ENCODE measurements at places on chromosomes 1 and 21. TPM values are rescaled to one million over a fixed set of nuclear protein-coding genes. Genes with fewer than 3 reads are reported as not detected.

Gene TMEM79
- total RNA-seq: 7.0 TPM

Gene CLCA1
- not detected for total RNA-seq

Gene DMBX1
- total RNA-seq: 1.4 TPM

Gene CELSR2
- total RNA-seq: 30.2 TPM

Gene PGLYRP3
- total RNA-seq: not detected

Gene USP16
- total RNA-seq: 40.6 TPM

Gene FAM151A
- not detected for total RNA-seq

Gene IL20
- total RNA-seq: not detected

Gene PRDM16
- 0.57 TPM for total RNA-seq

Gene PHC2
- 136 TPM for total RNA-seq

Gene PLA2G2C
- not detected for total RNA-seq

Gene VANGL2
- total RNA-seq: 20.9 TPM

Gene LCE1E
- not detected for total RNA-seq

Gene PODN
- 0.17 TPM for total RNA-seq

DNA sequence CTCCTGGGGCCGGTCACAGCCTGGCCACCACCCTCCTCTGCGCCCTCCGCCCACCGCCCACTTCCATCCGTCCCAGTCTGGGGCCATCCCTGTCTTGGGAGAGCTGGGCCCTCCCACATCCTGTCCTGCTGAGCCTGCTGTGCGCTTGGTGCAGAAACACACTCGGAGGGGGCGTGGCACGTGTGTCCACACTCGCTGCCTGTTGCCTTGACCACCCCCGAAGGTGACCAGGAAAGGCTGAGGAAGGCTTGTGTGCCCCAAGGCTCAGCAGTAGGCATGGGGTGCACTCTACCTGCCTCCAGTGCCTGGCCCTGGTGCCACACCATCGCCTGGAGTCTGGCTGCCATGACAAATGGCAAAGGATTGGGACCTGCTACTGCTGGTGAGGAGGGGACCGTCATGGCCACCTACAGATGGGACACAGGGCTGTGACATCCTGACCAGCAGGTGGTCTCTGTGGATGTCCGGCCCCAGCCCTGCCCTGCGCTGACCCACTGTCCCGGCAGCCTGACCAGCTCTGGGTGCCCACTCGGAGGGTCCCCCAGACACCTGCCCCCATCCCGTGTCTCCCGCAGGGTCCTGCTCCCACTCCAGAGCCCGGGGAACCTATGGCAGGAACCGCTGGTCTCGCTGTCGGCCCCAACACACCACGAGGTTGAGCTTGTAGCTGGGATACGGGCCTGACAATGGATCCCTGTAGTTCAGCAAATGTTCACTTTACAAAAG lies 23.2 kb upstream of the PTTG1IP start:
- no peaks in the 10 kb centered on the region for H3K27me3 ChIP-seq
- no peaks in the 10 kb centered on the region for H3K36me3 ChIP-seq
- peak overlapping the region; percentile 48 for H3K27ac ChIP-seq
- DNase-seq: no peak
- no peak overlapping the region for H3K4me3 ChIP-seq
- peaks cover 17% of the 10 kb centered on the region for H3K4me1 ChIP-seq

- no peaks in the 10 kb centered on the region for H3K4me1 ChIP-seq
- DNase-seq: no peak
Observed at GRCh38 chr1:84721152-84721551, 30.9 kb upstream of the SSX2IP start.

DNA sequence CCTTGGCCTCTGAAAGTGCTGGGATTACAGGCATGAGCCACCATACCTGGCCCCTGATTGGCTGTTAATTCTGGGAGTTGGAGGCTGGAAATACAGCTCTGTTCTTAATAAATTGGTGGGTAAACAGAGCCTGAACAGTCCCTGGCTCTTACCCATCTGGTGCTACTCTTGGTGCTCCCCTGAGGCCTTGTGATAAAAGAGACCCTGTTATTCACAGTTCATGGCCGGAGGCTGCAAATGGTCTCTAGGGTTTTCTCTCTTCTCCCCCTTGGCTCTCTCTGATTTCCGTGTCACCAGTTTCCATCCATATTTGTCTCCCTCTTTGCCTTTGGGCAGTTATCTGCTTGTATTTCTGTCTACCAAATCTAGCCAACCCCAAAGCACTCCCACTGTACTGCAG lies 17.2 kb downstream of the NFASC start:
- peaks cover 29% of the 10 kb centered on the region for H3K27me3 ChIP-seq
- no peak for DNase-seq
- no peak overlapping the region for H3K4me3 ChIP-seq
- H3K36me3 ChIP-seq: no peaks in the 10 kb centered on the region
- no peak overlapping the region for H3K27ac ChIP-seq

DNA sequence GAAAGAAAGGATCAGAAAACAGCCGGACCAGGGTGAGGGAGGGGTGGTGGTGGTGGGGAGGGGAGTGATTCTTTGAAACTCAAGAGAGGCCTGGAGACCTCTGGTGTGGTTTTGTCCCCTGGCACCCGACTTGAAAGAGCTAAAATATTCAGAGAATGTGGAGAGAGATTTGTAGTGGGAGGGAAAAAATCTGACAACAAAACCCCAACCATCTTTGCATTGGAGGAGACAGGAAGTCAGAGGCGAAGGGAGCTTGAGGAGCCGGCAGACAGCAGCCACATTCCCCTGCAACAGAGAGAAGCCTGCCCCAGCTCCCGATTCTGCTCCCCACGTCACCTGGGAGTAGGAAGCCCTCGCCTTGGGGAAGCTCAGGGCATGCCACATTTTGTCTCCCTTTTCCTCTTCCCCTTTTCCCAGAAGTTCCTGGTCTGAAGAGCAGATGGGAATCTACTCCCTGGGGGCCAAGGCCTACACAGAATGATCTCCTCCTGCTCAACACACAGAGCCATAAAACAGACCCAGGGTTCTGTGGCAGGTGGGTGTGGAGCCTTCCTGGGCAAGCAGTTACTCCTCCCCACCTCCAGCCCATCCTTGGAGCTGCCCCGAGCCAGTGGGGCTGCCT lies 84.9 kb downstream of the ITPKB start:
- H3K27ac ChIP-seq: peak overlapping the region; percentile 4
- peak; percentile 27 for DNase-seq
- no peak overlapping the region for H3K4me3 ChIP-seq
- no peaks in the 10 kb centered on the region for H3K36me3 ChIP-seq
- peaks cover 33% of the 10 kb centered on the region for H3K4me1 ChIP-seq
- H3K27me3 ChIP-seq: no peaks in the 10 kb centered on the region

GRCh38 chr1:96834986-96835385 lies 113.4 kb downstream of the PTBP2 start:
- no peaks in the 10 kb centered on the region for H3K4me1 ChIP-seq
- no peak overlapping the region for H3K4me3 ChIP-seq
- no peaks in the 10 kb centered on the region for H3K27me3 ChIP-seq
- no peaks in the 10 kb centered on the region for H3K36me3 ChIP-seq
- DNase-seq: no peak
- H3K27ac ChIP-seq: no peak overlapping the region

- H3K27me3 ChIP-seq: no peaks in the 10 kb centered on the region
- H3K4me1 ChIP-seq: peaks cover 8% of the 10 kb centered on the region
- H3K36me3 ChIP-seq: peaks cover 58% of the 10 kb centered on the region
- no peak for DNase-seq
Observed at GRCh38 chr1:2520806-2521205, 5.6 kb downstream of the PANK4 start.

- H3K36me3 ChIP-seq: no peaks in the 10 kb centered on the region
- DNase-seq: no peak
- H3K4me1 ChIP-seq: no peaks in the 10 kb centered on the region
- H3K27me3 ChIP-seq: peaks cover 18% of the 10 kb centered on the region
- no peak overlapping the region for H3K4me3 ChIP-seq
- no peak overlapping the region for H3K27ac ChIP-seq
Observed at GRCh38 chr1:219039017-219039681, 134.5 kb upstream of the LYPLAL1 start.

DNA sequence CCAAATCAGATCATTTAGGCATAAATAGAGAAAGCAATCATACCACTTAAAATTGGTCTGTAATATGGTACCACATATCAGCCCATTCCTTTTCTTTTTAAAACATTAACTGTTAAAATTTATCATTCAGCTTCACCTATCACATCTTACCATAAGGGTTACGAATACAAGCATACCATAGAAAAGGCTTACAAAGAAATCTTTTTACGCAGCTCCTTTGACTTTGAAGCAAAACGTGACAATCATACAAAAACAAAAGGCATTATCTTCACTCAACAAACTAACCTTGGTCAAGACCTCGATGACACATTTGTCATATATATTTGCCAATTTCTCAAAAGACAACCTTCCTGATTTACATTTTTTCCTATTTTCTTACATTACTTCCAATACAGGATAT lies 169.0 kb downstream of the SMYD3 start:
- H3K4me1 ChIP-seq: no peaks in the 10 kb centered on the region
- no peak for DNase-seq
- no peaks in the 10 kb centered on the region for H3K27me3 ChIP-seq
- no peaks in the 10 kb centered on the region for H3K36me3 ChIP-seq
- H3K27ac ChIP-seq: no peak overlapping the region

GRCh38 chr1:215082532-215083382 lies at the start of gene KCNK2:
Gene KCNK2 (plus strand): TSS chr1:215082737. CDS start chr1:215083386, 649 bp downstream.
- peaks cover 95% of the 10 kb centered on the region for H3K27me3 ChIP-seq
- H3K4me3 ChIP-seq: no peak within 1 kb of the TSS
- peak; percentile 16 for DNase-seq
- no peaks in the 10 kb centered on the region for H3K36me3 ChIP-seq
- H3K27ac ChIP-seq: no peak within 1 kb of the TSS

GRCh38 chr1:223246476-223247112 lies 103.5 kb upstream of the TLR5 start:
- no peaks in the 10 kb centered on the region for H3K36me3 ChIP-seq
- H3K4me1 ChIP-seq: no peaks in the 10 kb centered on the region
- no peaks in the 10 kb centered on the region for H3K27me3 ChIP-seq
- H3K4me3 ChIP-seq: no peak overlapping the region
- no peak for DNase-seq
- no peak overlapping the region for H3K27ac ChIP-seq

- H3K27ac ChIP-seq: no peak overlapping the region
- no peaks in the 10 kb centered on the region for H3K27me3 ChIP-seq
- H3K4me1 ChIP-seq: no peaks in the 10 kb centered on the region
- no peak for DNase-seq
- H3K4me3 ChIP-seq: no peak overlapping the region
Observed at GRCh38 chr1:174969977-174970376, 29.8 kb upstream of the CACYBP start.

DNA sequence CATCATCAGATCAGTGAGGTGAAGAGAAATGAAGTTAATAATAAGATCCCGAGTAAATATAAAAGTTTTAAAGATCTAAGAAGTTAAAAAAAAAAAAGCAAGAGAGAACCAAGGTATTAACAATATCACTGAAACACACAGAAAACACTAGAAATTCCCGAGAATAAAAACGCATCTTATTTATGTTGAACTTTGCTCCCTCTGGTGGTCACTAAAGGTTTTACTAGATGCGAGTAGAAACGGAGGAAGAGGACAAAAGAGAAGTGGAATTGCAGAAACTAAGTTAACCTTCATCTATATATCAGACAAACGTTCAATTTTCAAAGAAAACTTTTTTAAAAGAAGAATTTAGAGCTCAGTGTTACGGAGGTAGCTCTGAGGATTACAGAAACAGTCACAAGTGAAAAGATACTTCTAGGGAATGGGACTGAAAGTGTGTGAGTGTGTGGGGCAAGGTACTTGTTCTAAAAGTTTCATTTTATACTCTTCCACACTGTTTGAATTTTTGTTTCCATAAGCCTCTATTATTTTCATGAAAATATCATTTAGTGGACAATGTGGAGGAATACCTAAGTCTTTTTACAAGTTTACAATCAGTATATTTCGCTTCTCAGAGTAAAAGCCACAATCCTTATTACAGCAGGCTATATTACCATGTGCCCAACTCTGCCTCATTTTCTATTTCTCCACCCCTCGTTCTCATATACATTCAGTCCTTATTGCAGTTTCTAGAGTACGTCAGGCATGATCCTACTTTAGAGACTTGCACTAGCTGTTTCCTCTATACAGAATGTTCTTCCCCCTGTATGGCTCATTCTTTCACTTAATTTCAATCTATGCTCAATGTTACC lies 19.7 kb downstream of the ACBD6 start:
- peak; percentile 71 for DNase-seq
- peaks cover 7% of the 10 kb centered on the region for H3K36me3 ChIP-seq
- H3K27me3 ChIP-seq: no peaks in the 10 kb centered on the region

DNA sequence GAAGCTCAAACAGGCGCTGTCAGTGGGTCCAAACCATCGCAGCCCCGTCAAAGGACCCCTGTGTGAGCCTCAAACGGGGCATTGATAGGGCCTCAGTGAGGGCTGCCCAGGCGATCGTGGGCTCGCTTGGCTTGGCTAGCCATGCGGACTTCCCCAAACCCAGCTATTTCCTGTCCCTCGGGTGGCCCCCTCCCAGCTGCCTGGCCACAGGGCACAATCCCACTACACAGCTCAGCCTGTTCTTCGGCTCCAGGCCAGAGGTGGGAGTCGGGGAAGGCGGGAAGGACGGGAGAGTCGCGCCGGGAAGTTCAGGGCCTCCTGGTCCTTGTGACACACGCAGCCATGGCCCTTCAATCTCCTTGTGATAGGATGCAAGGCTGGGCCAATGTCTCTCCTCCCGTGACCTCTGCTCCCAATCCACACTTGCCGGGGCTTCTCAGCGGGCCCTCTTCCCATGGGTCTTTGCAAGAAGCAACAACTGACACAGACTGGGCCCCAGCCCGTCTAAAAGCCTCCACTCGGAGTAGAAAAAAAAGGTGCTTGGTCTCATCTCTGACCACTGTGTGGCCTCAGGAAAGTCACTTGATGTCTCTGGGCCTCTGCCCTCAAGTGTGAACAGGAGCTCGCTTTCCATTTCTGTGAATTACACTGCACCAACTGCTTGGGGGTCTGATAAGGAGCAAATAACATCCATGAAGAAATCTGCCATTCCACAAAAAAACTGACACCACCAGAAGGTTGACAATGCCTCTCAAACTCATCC lies 7.1 kb upstream of the MATN1 start:
- H3K36me3 ChIP-seq: no peaks in the 10 kb centered on the region
- H3K27me3 ChIP-seq: no peaks in the 10 kb centered on the region
- no peak for DNase-seq
- H3K4me3 ChIP-seq: no peak overlapping the region
- no peaks in the 10 kb centered on the region for H3K4me1 ChIP-seq

DNA sequence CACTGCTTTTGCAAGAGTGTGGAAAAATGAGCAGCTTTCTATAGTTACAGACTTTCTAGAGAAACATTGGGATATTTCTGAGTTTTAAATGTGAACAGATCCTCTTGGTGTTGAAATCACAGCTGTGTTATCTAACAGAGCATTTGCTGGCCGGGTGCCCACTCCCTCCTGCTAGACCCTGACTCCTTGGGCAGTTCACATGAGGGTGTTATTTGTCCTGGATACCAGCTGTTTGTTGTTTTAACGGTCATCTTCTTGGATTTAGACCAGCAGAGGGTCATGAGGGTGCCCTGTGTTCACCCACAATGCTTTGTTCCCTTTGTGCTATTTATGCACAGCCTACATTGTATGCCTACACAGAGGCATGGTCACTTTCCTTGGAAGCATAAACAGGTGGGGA lies 67.1 kb downstream of the CENPF start:
- H3K27me3 ChIP-seq: no peaks in the 10 kb centered on the region
- peak; percentile 4 for DNase-seq
- H3K27ac ChIP-seq: no peak overlapping the region
- no peaks in the 10 kb centered on the region for H3K4me1 ChIP-seq
- H3K4me3 ChIP-seq: no peak overlapping the region

Measured in A673 (cell line).